ENCODE measurements at places on chromosomes 1 and 21.

DNA sequence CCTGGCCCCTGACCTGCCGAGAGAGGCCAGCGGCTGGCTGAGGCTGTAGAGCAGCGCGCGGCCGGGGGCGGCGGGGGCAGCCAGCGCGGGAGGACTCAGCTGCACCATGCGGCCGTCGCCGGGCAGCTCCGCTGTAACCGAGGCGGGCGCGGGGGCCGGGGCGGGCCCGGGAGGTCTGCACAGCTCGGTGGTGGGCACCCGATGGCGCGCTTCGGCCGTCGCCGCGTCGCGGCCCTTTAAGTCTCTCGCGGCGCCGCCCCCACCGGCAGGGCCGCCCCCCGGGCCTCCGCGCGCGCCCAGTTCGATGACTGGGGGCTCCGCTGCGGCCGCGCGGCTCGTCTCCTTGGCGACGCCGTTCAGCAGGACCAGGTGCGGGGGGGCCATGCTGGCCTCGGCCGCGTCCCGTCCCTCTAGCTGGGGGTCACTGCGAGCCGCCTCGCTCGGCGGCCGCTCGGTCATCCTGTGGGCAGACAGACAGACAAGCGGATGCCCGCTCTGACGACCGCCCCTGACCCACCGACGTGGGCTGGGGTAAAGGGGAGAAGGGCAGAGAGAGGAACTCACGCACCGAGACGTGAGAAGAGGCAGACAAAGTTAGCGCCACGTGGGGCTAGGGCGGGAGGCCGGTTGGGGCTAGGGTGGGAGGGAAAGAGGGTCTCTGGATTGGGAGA, 6.5 kb downstream of the TAL1 start:
- no peak for DNase-seq

DNA sequence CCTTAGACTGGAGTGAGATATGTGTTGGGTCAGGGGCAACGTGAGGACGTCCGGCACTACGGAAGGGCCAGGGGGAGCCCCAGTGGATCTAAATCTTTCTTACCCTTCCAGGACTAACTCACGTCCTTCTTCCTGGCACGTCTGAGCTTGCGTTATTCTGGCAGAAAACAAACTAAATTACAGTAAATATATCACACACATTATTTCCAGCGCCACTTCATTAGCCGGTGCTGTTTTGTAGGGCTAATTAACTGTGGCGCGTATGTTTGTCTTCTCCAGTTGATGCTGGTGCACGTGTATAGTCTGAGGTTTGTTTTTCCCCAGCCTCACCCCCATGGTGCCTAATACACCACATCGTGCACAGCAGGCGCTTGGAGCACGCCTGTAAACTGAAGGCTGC, 59.2 kb downstream of the TLR5 start:
- no peak for DNase-seq

DNA sequence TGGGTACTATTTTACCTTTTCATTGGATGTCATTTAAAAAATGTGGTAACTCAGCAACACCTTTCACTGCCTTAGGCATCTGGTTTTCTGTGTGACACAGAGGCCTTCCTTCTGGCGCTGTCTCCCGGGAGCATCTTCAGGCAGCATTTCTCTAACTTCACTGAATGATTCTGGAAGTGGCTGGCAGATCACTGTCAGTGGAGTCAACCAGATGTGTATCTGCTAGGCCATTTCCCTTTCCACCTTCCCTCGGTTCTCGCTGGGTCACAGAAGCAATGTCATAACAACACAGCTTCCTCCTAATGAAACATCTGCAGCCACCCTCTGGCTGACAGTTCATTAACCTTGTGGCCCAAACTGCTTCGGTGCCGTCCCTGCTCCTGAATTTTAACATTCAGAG, 137.8 kb downstream of the KIF26B start:
- DNase-seq: no peak

DNA sequence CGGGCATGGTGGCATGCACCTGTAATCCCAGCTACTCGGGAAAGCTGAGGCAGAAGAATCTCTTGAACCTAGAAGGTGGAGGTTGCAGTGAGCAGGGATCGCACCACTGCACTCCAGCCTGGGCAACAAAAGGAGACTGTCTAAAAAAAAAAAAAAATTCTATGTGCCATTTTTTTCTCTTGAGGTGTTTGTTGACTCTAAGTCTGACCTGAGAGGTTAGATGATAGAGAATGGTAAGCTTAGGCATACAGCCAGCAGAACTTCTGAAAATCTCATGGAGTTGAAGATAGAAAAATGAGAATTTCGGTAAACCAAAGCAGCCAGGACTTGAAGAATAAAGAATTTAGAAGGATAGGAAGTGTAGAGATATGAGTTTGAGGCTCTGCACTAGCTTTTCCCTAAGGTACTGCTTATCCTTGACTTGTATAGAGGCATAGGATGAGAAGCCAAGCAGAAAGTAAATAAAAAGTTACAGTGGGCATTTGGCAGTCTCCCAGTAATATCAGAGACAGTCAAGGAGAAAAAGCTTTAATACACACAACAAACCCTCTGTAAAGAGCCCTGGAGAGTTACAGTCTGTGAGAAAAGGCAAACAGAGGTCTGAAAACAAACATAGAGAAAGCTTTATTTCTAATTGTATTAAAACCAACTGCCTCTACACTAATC, 24.3 kb downstream of the F13B start:
- DNase-seq: peak; percentile 1

- peak; percentile 46 for DNase-seq
Measured at GRCh38 chr1:13960375-13960987, 260.5 kb downstream of the PRDM2 start.

DNA sequence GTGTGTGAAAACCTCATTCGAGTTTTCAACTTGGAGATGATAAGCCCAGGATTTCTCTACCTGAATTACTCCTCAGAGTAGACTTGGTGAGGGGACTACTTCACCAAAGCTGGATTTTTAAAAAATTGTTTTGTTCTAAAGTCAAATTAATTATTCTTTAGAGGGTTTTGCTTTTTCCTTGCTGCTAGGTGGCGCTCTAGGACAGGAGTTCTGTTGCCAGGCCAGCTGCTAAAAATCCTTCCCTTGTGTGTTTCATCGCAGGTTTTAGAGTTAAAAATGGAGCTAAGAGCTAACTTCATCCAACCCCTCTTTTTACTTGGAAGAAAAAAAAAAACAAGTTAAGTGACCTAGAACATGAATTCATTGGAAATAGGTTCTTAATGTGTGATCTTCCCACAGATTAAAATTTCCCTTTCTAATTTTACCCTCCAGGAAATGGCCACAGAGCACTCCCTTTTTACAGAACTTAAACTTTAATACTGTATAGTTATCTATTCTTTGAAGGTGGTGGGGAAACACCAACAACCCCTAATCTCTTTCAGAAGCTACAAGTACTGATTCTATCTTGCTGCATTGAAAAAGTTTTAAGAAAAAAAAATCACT, 36.7 kb upstream of the FAM163A start:
- DNase-seq: no peak

DNA sequence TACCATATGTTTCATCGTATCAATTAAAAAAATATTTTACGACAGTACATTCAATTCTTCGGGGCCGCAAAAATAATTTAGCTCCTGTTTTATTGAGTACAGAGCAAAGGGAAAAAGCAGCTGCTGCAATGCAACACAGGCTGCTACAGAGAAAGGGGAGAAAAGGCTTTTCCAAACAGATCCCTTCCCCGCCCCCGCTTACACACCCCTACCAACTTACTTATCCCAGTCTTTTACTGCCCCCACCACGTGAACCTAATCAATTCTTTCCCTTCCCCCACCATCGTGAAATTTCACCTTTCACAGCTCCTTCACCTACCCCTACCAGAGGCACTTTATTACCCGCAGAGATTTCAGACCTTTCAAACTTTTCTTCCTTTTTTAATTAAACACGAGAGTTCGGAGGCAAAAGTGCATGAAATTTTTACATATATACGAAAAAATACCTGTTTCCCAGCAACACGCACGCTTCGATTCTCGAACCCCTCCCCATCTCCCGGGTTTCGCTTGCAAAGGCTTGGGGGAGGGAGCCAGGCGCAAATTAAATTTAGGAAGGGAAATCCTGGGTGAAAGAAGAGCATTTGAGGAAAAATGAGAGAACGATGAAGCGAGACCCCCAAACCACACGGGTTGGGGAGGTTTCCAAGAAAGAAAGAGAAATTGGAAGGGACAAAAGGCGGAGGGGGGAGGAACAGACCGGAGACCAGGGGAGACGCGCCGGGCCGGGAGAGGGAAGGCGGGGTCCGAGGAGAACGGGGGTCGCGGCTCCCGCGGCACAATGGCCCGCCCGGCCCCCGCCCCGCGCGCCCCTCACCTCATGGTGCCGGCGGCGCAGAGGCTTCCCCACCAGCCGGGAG, 823 bp downstream of the ENAH start:
- no peak for DNase-seq

- DNase-seq: no peak
Measured at GRCh38 chr1:234763367-234763766, 153.4 kb upstream of the IRF2BP2 start.

- DNase-seq: no peak
Measured at GRCh38 chr1:43879414-43879813, 54.2 kb upstream of the ARTN start.

GRCh38 chr1:5915587-5916571, 76.3 kb downstream of the NPHP4 start:
- no peak for DNase-seq

DNA sequence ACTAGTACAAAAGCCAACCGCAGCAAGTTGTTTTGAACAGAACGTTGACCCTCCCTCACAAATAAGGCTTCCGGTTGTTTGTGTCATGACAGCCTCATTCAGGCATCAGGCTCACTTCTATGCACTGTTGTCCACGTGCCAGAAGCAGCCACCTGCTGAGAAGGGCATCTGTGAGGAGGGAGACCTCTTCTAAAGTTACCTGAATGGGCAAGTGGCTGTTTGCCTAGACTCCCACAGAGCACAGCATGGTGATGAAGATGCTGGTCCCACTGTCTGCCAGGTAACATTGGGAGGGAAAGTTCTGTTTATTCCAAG, 176.1 kb downstream of the CLIC6 start:
- no peak for DNase-seq

Data from NCI-H2107 (cell line).